ENCODE measurements at places on chromosomes 11 and 22.
A peak's percentile ranks its signal among the peaks of the same experiment; 100 is the strongest.

GRCh38 chr11:45616802-45617549 lies 48.4 kb downstream of the CHST1 start:
- no peak for DNase-seq

DNA sequence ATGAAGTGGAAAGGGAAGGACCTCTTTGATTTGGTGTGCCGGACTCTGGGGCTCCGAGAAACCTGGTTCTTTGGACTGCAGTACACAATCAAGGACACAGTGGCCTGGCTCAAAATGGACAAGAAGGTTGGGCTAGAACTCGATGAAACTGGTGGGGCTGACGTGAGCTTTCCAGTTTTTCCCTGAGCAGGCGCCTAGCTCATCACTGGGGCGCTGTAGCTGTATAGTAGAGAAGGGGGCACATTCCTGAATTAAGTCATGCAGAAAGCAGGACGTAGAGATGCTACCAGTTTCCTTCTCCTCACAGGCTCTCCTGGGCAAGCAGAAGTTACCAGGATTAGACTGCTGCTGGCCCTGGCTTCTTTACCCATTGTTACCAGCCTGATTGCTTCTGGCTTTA lies 33.3 kb downstream of the NF2 start:
- no peak for DNase-seq

GRCh38 chr11:43947003-43947500 lies 4.6 kb downstream of the C11orf96 start:
- no peak for DNase-seq

GRCh38 chr22:20422271-20423007 lies 15.2 kb downstream of the SCARF2 start:
- no peak for DNase-seq

DNA sequence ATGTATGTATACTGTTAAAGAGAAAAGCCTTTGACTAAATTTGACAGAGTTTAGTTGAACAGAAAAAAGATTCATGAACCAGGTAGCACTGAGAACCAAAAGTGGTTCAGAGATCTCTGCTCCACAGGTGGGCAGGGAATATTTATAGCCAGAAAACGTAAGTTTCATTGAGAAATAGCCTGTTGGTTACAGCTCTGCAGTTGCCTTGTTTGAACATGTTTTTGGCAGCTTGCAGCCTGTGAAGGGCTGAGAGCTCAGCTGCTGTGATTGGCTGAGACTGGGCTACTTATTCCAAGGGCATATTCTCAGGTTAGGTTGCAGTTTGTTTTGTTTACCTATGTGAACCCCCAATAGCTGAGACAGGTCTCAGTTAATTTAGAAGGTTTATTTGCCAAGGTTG lies 13.5 kb upstream of the ZNF74 start:
- no peak for DNase-seq

DNA sequence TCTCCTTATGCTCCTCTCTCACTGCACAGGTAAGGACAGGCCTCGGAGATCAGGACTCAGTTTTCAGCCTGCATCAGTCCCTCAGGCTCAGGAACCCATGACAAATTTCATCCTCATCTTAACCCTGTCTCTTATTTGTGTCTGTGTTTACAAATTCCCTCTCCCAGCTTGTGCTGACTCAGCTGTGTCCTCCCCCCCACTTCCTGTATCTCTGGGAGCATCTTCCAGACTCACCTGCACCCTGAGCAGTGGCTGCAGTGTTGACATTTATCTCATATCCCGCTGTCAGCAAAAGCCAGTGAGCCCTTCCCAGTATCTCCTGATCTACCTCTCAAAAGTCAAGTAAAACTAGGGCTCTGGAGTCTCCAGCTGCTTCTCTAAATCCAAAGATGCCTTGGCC lies 65.6 kb upstream of the VPREB1 start:
- no peak for DNase-seq

DNA sequence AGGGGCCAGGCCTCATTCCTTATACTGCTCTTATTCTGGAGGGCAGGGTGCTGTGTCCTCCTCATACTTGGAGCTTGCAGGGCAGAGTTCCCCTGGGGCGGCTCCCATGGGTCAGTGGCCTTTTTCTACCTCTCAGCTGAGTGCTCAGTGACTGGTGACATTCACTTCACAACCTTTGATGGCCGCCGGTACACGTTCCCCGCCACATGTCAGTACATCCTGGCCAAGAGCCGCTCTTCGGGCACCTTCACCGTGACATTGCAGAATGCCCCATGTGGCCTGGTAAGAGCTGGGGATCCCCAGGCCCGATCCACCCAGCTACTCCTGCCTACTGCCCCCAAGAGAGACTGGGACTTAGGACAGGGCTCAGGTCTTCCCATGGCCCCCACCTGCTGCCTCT lies 14.5 kb downstream of the OTOG start:
- no peak for DNase-seq

- DNase-seq = no peak
Observed at GRCh38 chr11:12809864-12810567, 135.8 kb downstream of the TEAD1 start.

GRCh38 chr22:37486224-37486845 lies at the start of gene MFNG:
Gene MFNG, minus strand, starts transcription at chr22:37486384. Its CDS starts 207 bp downstream, at chr22:37486177.
- DNase-seq = peak; percentile 74

DNA sequence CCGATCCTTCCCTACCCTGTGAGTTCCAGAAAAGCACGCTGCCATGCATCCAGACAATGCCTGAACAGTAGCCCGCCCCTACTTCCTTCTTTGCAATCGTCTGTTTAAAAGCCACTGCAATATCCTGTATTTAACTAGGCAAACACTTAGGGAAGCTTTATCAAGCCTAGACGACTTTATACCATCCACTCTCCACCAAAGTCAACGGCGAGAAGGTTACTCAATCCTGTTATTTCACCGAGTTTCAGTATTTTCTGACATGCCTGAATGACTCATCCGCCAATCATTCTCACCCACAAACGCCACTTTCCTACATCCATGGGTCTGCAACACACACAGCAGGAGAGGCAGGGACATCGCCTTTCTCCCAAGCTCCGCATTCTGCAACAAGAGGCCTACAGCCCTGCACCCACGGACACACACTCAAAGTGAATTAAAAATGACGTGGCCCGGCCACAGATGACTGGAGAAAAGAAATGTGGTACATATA lies 9.3 kb downstream of the CELSR1 start:
- no peak for DNase-seq

- DNase-seq = no peak
Observed at GRCh38 chr11:14308114-14308896, 50.7 kb downstream of the RRAS2 start.

GRCh38 chr11:64535811-64536210 lies 55.2 kb upstream of the SLC22A12 start:
- DNase-seq = no peak

DNA sequence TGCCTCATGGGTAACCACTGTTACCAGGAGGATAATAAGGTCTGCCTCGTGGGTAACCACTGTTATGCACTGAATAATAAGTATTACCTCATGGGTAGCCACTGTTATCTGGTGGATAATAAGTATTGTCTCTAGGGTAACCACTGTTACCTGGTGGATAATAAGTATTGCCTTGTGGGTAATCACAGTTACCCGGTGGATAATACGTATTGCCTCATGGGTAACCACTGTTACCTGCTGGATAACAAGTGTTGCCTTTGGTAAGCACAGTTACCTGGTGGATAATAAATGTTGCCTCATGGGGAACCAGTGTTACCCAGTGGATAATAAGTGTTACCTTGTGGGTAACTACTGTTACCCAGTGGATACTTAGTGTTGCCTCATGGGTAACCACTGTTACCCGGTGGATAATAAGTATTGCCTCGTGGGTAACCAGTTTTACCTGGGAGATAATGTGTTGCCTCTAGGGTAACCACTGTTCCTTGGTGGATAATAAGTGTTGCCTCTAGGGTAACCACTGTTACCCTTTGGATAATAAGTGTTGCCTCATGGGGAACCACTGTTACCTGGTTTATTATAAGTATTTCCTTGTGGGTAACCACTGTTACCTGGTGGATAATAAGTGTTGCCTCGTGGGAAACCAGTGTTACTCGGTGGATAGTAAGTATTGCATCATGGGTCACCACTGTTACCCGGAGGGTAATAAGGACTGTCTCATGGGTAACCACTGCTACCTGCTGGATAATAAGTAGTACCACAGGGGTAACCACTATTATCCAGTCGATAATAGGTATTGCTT lies 10.6 kb upstream of the NXPE4 start:
- DNase-seq = no peak

DNA sequence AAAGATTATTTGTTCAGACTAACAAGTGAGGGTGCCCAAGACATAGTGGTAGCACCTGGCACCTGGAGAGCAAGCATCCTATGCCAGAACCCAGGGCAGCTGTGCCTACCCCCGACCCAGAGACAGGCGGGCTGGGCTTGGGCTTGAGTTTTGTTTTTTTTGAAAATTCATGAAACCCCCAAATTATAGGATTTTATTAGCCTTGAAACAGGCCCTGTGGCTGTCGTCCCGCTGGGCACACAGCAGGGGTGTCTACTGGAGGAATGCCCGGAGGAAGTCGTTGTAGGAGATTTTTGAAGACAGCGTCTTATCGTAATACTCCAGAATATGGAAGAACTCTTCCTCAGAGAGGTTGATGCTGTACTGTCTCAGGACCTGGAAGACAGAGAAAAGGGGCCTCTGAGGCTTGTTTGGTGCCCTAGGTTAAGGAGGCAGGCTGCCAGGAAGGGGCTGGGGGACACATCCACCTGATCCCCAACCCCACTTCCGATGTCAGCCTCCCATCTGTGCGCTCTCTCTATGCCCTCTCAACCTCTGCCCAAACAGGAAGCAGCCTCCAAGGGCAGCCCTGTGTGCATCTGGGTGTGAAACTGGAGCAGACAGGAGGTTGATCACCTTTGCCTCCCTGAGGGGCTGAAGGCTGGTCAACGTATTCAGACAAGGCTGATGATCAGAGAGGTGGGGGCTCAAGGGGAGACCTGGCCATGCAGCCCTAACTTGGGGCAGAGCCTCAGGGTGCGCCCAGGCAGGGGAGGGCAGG lies 117.0 kb downstream of the MPPED1 start:
- DNase-seq = no peak

GRCh38 chr11:72653649-72654048 lies 20.6 kb downstream of the PDE2A start:
- DNase-seq = no peak

GRCh38 chr11:63770763-63771162 lies 2.2 kb upstream of the ZFTA start:
- DNase-seq = no peak

DNA sequence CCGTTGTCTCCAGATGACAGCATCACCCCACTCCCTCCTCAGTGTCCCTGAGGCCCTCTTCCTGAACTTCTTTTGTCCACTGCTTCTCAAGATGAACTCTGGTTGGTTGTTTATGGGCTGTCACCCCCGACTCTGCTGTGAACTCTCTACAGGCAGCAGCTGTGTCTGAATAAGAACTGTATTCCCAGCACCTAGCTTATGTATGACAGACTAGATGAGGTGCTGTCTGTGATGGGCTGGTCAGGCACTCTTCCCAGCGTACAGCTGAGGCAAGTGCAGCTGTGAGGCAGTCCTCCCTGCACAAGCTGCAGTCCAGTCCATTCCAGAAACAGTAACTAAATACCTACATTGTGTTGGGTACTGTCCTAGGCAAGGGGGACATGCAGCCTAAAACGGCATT lies 111.4 kb upstream of the PITPNB start:
- DNase-seq = no peak

DNA sequence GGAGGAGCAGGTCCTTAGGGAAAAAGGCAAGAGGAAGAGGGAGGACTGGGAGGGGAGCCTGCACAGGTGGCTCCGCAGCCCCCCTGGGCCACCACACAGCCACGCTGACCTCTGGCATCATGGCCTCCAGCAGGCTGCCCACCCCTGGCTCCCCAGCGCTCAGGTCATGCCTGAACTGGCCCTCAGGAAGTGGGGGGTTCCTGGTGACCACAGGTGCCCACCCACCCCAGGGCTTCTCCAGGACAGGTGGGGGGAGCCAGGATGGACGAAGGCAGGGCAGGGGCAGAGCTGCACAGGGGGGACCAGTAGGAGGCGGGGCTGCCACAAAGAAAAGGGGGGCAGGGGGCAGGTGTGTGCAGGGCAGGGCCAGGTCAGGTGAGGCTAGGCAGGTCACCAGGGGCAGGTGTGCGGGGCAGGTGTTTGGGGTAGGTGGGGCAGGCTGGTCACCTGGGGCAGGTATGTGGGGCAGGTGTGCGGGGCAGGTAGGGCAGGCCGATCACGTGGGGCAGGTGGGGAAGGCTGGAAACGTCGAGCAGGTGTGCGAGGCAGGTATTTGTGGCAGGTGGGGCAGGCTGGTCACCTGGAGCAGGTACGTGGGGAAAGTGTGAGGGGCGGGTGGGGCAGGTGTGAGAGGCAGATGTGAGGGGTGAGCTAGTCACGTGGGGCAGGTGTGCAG lies 997 bp downstream of the DEAF1 start:
- no peak for DNase-seq

DNA sequence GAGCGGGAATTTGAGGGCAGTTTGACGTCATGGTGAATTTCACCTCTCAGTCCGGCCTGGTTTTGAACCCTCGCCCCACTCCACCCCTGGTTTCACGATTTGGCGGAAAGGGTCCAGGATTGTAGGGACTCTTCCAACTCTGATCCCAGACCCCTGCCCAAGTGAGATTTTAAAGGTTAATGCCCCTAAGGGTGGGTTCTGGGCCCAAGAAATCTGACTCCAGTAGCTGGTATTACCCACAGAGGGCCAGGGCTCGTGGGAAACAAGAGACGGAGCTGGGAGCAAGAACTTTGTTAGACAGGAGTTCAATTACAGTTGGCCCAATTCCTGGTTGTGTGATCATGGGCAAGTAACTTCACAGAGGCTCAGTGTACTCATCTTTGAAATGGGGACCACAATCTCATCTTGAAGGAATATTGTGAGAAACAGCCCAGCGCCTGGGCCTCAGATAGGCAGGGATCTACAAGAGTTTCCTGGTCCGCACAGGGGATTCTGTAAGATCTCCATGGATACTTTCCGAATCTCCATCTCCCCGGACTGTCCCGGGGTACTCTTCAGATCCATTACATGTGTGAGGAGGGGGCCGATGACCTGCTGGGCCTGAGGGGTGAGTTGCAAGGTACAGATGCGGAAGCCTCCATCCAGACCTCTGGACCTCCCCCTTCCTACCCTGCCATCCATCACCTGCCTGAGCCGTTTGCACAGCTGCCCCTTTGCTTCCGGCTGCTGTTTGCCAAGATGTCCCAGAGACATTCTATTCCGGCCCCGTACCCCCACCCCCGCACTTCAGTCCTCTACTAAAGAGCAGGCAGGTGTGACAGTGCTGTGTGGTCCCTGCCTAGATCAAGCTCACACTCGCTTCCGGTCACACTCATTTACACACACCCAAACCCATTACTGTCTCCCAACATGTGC lies 687 bp upstream of the CALCA start:
- DNase-seq = no peak

- DNase-seq = no peak
Observed at GRCh38 chr11:20011307-20011951, 148.8 kb downstream of the DBX1 start.

DNA sequence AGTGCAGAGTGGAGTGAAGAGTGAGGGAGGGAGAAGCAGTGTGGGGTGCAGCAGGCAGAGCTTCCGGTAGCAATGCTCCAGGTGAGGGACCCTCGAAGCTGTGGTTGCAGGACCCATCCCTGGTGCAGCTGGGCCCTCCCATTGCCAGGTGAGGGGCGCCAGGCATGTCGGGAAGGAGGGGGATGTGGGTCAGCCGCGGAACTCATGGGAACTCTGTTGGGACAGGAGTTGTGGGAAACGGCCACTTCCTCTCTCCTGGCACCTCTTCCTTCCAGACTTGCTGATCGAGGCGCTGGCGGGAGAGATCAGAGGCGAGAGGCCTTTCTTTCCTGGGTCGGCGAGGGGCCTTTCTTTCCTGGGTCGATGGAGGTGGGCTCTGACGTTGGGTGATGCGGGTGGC lies 48.5 kb downstream of the TPCN2 start:
- DNase-seq = no peak
